ENCODE measurements at places on chromosomes 3 and 15. TPM values are rescaled to one million over a fixed set of nuclear protein-coding genes. Genes with fewer than 3 reads are reported as not detected.

Gene ZBTB11
- 21.7 TPM for total RNA-seq

Gene ZBBX
- not detected for total RNA-seq

Gene SCAANT1
- total RNA-seq: not detected

Gene SNUPN
- 39.2 TPM for total RNA-seq

Gene HRG
- total RNA-seq: not detected

Gene UROC1
- 0.05 TPM for total RNA-seq

Gene SEMA3G
- 0.40 TPM for total RNA-seq

Gene CLDN18
- total RNA-seq: not detected
